Stimulated activated naive B cell treated with anti-CD40 and anti-IgM and Interleukin-4, amounts not matched to agents 10 μg/mL and 1 μg/mL and 100 μg/mL, for 72 hours (primary cell): ENCODE measurements at places on chromosomes 2 and 18.

DNA sequence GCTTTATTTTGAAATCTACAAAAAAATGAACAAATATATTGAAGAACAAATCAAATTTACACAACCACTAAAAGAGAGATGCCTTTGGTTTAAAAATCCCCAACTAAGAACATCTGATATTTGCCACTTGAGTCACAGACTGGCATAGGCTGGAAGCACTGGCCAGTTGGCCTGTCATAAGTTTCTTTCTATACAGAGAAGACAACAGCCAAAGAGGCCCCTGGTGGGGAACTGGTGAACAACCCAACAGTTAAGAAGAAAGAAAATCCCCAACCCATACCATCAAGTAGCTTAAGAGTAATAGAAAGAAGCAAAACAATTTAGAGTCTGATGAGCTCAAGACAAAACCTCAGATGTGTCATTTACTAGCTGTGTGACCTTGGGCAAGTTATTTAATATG lies 45.5 kb downstream of the OSR1 start:
- DNase-seq = no peak

DNA sequence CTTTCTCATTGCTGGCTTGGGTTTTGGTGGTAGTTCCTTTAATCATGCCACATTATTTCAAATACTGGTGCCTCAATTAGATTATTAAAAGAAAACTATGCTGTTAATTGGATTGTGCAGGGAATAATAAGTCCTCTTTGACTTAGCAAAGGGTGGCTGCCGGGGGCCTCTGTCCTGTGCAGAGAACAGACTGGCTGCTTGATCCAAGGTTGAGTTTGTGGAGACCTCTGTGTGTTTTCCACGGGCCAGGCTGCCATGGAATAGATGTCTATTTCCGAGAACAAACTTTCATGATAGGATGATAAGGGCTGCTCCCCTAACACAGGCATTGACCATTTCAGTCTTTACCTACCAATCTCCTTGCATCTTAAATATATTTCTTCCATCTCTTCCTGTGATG lies 30.4 kb upstream of the OTOS start:
- no peak for DNase-seq

DNA sequence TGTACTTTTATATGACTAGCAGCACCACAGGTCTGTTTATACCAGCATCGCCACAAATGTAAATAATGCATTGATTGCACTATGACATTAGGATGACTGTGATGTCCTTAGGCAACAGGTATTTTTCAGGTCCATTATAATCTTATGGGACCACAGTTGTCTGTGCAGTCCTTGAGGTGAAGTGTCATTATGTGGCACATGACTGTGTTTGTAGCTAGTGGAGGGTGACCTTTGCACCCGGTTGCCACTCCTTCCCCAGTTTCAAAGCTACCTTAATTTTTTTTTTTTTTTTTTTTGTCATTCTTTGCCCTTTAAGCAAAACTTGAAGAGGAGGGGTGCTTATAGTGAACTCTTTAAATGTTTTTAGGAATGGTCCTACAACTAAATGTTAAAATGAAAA lies 386.4 kb downstream of the THSD7B start:
- no peak for DNase-seq

GRCh38 chr2:208356846-208357574 lies 49.6 kb upstream of the PTH2R start:
- no peak for DNase-seq

DNA sequence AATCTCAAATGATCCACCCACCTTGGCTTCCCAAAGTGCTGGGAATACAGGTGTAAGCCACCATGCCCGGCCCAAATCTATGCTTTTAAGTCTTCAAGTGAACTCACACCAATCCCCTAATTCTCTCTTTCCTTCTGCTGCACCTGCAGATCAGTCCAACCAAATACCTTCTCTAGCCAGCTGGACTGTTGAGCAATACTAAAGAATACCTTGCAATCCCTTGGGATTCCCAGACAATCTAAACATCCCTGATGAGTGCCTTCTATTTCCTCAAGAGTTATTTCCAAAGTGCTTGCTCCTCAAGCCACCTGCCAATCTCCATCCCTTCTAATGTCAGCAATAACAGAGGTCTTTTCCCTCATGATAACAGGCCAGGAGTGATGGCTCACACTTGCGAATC lies 48.6 kb downstream of the SF3B1 start:
- no peak for DNase-seq

DNA sequence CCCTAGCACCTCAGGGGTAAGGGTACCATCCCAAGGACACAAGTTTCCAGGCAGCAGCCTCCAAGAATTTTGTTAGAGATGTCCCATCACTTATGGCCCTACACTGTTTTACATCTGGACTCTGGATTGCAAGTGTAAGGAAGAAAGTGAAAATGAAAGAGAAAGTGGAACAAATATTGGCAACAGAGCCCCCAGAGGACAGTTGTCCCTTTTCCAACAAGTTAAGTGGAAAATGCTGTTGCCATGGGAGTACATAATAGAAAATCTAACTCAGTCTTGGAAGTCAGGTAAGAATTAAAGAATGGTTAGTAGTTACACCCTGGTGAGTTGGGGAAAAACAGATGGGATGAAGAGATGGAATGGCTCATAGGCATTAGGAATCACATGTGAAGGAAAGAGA lies 50.6 kb downstream of the TTC21B start:
- no peak for DNase-seq

DNA sequence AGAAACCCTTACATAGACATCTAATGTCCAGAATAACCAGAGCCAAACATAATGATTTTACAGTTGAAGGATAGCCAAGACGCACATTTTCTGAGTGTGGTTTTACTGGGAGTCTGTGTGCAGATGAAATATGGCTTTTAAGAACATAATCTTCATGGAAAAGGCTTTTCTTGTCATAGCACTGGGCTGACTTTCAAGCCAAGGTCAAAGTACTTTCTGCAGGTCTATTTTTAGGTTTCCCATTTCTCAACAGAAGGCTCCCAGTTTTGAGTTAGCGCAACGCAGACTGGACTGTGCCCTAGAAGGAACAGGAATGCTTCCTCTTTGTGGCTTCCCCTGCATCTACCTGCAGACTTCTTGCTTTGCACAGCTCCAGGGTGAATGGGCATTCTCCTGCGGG lies 92.3 kb upstream of the UPP2 start:
- DNase-seq = no peak

- DNase-seq = no peak
Observed at GRCh38 chr18:6722690-6723089, 6.8 kb upstream of the ARHGAP28 start.

- no peak for DNase-seq
Observed at GRCh38 chr2:82789851-82790205, 1669.3 kb downstream of the SUCLG1 start.
